HAP-1 (cell line): ENCODE measurements at places on chromosomes 7 and 10.
A peak's percentile ranks its signal among the peaks of the same experiment; 100 is the strongest.

DNA sequence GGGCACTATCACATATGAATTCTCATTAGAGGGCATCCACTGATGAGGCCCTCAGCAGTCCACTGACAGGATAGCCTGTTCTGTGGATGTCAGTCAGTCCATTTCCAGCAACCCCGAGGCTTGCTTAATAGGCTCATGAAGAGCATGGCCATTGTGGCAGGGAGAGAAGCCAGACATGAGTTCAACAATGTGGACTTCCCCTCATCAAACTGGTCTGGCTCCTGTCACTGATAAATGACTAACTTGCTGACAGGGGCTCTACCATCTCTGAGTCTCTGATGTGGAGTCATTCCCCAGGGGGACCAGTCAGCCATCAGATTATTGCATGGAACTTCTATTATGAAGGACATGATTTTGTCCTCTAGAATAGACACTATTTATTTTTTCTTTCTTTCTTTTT lies 19.8 kb upstream of the TRIL start:
- no peak for DNase-seq

GRCh38 chr7:97174303-97174702 lies 56.8 kb downstream of the SDHAF3 start:
- DNase-seq: no peak

GRCh38 chr10:121838931-121839330 lies 88.9 kb downstream of the ATE1 start:
- no peak for DNase-seq

GRCh38 chr7:27124096-27124901 lies 6.3 kb downstream of the HOXA4 start:
- no peak for DNase-seq

GRCh38 chr7:30142710-30143109 lies 7.9 kb downstream of the MTURN start:
- DNase-seq: peak; percentile 3

DNA sequence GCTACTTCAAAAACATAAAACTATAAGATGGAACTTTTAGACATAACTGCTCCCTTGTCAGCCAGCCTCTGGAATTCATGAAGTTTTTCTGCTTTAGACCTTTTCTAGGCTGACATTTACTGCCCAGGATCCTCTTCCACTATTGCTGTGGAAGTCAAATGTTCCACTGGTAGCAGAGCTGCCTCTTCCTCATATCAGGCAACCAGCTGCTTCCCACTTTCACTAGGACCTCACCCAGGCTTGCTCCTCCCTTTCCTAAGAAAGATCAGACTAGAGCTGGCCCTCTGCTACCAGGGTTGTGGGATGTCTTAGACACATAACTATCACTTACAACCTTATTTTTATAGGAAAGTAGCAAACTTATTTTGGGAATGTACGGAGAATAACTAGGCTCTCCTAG lies 121.5 kb downstream of the CTTNBP2 start:
- DNase-seq: no peak

GRCh38 chr7:75650681-75651080 lies 88.1 kb downstream of the HIP1 start:
- DNase-seq: peak; percentile 39

DNA sequence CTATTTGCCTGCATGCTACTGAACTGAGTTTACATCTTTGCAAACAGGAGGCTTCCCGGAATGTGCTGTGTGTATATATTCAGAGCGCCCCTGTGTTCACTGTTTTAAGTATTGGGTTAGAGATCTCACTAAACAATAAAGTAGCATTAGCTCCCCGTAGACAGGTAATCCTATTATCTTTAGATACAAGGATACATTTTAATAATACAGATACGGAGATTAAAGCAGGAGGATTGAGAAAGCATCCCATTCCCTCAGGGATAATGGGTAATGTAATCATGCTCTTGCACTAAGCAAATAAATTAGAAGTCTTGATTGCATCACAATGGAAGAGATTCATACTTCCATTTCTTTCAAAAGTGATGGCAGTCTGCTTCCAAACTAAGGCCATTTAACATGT lies 809.0 kb downstream of the NRG3 start:
- no peak for DNase-seq

DNA sequence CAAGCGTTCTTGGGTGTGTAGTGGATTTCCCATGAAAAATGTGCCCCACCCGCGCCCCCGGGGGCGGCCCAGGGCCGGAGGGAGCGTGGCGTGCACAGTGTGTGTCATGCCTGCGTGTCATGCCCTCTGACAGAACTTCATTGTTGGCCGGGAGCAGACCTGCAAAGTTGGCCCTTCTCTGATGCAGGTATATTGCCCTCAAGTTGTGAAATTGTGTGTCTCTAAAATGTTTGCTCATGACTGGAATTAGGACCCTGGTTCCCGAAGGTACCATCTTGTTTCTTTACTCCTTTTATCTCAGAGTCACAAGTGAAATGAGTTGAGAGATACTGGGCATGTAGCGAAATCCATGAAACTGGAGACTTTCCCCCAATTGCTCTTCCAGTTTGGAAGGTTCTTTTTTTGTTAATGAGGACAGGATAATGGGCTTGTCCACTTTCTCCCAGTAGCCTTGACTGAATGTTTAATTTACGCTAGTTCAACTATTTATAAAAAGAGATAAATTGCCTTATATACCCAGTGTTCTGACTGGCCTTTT lies 26.2 kb downstream of the ADK start:
- no peak for DNase-seq

DNA sequence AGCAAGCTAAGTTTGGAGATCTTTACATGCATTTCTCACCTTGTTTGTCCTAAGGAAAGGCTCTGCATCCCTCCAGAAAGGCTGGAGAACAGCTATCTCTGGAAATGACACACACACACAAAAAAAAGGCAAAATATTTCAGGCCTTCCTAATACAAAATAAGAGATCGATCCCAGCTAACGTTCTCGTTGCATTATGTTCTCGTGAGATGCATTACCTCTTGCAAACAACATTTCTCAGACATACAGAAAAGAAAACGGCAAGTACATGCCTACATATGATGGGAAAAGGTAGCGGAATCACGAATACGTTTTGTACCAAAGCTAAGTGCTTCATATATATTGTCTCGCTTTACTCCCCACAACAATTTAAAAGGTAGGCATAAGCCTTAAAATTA lies 488 bp downstream of the MTERF1 start:
- DNase-seq: no peak

DNA sequence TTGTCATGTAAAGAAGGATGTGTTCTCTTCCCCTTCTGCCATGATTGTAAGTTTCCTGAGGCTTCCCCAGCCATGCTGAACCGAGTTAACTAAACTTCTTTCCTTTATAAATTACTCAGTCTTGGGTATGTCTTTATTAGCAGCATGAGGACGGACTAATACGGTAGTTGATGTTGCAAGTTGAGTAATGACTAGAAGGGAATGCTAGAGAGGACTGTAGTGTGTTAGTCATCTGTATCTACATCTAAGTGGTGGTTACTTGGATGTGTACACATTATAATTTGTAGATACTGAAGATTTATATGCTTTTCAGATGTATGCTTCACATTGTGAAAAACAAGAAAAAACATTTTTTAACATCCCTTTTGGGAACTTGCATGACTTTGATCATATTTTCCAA lies 244.6 kb downstream of the POLR1F start:
- no peak for DNase-seq
